Panc1 (cell line): ENCODE measurements at places on chromosomes 13 and 19.

- DNase-seq = no peak
Measured at GRCh38 chr19:51566489-51567100, 4.5 kb upstream of the ZNF175 start.

DNA sequence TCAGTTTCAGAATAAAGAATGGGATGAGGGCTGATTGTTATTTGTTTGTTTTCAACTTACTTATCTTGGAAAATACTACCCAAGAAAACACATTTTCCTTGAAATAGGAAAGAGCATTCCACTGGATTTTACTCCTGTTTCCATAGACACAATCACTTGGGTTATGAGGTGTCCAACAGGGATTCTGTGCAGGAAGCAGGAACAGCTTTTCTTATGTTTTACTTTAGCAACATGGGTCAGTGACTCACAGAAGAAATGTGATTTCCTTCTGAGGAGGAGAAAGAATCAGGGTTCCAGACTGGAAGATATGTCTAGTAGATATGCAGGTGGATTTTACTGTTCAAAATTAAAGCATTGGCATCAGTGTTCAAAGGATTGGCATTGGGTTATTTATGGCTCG, 180.8 kb upstream of the GPC6 start:
- DNase-seq = no peak

GRCh38 chr13:33560726-33561125, 257.2 kb upstream of the RFC3 start:
- DNase-seq = no peak

DNA sequence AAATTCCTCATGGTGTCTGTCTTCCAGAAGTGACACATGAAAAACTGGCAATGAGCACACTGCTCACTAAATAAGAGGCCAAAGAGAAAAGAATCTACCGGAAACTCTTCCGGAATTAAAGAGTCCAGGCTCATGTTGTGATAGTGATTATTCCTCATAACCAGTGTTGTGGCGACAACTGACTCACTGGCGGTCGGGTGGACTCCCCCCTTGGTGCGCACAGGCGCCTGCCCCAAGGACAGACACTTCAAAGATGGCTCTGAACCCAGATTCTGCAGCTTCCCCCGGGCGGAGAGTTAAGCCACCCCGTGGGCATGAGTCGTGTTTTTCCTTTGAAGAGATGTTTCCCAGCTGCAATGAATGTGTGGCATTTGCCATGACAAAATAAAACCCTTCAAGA, 10.3 kb downstream of the IL17D start:
- DNase-seq = no peak

- no peak for DNase-seq
Measured at GRCh38 chr13:34842466-34842865, 99.6 kb upstream of the NBEA start.

DNA sequence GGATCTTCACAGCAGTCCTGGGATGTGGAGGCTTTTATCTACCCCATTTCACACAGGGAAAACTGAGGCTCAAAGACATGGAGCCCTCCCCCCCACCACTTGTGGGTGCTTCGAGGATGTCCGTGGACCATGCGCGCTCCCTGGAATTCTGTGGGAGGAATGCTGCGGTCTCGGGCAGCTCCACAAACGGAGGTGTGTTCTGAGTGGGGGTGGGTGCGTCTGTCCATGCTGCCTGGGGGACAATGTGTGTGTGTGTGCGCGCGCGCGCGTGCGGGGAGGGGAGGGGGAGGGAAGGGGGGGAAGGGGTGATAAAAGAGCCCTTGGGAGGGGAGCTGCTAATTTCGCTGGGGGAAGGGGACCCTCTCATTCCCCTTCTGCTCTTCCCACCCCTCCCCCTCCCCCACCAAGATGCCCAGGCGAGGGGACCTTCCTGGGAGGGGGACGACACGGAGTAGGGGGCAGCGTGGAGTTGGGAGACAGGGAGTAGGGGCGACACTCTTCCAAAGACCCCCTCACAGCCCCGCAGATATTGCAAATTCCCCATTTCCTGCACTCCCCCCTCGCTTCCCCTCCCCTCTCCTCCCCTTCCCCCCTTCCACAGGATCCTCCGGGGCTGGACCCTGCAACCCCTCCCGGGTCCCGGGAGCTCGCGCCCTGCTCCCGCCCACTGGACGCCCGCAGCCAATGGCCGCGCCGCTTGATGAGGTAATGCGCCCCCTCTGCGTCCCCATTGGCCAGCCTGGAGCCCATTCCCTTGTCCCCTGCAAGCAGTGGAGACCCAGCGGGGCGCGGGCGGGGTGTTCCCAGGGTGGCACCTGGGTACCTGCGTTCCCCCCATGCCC, 18.9 kb upstream of the ZNRF4 start:
- no peak for DNase-seq

GRCh38 chr13:97125810-97126738, 96.1 kb upstream of the MBNL2 start:
- no peak for DNase-seq

DNA sequence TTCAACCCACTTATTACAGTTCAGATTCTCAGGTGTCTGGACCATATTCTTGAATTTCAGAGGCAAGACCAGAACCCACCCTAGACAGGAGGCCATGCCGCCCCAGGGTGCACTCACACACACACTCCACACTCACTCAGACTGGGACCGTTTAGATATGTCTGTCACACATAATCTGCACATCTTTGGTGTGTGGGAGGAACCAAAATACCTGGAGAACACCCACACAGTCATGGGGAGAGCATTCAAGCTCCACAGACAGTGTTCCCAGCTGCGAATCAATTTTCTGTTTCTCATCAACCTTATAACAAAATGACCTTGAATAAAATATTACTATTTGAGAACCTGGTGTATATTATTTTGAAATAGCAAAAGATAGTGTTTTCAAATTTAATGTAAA, 2353.0 kb downstream of the PCDH9 start:
- no peak for DNase-seq

GRCh38 chr19:43582495-43582894, 6.9 kb downstream of the PINLYP start:
- no peak for DNase-seq

- DNase-seq = no peak
Measured at GRCh38 chr19:2270423-2271233, 11.3 kb downstream of the PEAK3 start.

DNA sequence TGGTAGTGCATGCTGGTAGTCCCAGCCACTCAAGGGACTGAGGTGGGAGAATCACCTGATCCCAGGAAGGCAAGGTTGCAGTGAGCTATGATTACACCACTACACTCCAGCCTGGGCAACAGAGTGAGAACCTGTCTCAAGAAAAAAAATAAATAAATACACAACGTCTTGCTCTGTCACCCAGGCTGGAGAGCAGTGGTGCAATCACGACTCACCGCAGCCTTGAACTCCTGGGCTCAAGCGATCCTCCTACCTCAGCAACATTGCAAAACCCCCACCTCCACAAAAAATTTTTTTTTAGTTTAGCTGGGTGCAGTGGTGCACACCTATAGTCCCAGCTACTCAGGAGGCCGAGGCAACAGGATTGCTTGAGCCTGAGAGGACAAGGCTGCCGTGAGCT, 8.8 kb downstream of the TPM4 start:
- DNase-seq = no peak

GRCh38 chr13:33184530-33184929, 101.0 kb downstream of the STARD13 start:
- no peak for DNase-seq
